Bronchial epithelial cell (primary cell): ENCODE measurements at places on chromosomes 4 and X.

DNA sequence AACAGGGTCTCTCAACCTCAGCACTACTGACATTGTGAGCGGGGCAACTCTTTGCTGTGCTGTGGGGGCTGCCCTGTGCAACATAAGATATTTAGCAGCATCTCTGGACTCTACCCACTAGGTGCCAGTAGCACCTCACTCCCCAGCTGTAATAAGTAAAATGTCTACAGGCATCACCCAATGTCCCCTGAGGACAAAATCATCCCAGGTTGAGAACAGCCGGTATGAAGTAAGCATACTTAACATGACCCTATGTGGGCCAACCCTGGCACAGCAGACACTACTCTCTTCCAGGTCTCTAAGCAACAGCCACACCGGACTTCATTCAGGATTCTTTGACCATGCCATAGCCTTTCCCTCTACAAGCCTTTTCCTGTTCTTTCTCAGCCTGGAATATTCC lies 10.5 kb upstream of the MGST2 start:
- peak; percentile 71 for DNase-seq

DNA sequence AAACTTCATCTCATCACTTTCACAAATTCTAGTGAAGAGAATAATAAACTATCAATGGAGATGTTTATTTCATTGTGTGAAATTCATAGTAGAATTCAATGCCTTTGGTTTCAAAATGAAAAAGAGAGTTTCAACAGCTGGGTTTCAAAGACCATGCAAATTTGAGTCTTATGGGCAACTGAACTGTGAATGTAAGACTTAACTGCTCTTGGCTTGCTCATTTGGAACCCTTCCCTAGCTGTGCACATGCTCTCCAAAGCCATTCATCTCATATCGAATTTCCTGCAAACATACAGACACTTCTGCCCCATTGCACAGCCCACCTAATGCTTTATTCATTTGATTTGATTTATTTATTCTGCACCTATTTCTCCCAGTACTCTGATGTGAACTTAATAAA lies 154.5 kb downstream of the GRXCR1 start:
- DNase-seq: no peak

DNA sequence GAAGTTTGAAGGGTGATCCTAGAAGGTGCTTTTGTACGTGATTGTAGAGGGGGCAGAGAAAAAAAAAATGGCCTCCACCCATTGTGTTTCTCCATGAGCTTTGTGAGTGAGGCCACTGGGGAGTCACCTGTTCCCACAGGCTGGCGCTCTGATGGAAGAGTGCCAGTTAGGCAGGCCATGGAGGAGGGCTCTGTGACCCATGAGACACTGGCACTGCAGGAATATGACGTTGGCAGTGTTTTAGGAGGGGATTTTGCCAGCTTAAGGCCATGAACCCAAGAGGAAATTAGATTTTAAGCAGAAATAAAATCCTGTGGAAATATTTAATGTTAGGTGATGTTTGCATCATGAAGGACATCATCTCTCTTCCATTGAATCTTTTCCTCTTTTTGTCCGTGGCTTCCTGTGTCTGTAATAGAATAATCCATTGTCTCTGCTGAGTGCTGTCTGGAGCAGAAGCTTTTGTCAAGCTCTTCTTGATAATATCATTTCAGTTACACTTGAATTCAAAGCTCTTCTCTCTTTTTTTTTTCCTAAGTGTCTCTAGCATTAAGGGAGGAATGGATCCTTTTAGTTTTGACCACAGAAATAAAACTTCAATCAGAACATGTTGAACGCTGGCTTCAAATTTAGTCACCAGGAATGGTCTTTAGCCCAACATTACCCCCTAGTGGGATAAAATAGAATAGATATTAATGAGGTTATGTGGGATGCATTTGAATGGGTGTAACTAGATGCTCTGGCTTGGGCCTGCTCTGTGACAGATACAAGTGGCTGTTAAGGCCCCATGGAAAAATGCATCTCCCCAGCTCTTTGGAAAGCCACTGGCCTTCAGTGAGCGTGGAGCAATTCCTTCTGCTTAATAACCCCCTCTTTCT lies 41.0 kb upstream of the UCP1 start:
- DNase-seq: peak; percentile 51

GRCh38 chr4:8940792-8941491 lies 69.3 kb upstream of the HMX1 start:
- DNase-seq: no peak

GRCh38 chrX:110741213-110741796 lies 54.3 kb downstream of the CHRDL1 start:
- DNase-seq: peak; percentile 67

DNA sequence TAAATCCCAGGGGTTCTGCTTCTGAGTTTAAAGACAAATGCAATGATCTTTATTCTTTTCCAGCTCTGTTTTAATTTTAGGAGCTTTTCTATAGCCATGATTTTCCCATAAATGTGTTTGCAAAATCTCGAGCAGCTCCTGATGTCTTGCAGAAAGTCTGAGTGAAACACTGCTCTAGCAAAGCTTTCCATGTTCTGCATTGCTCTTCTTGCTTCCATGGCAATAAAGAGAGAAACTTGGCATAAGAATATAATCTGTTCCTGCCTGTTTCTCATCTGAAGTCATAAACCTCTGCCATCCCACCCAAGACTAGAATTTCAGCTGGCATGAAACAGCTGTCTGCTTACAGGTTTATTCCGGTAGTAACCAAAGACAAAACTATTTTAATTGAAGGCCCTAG lies 254.5 kb downstream of the SPRY1 start:
- DNase-seq: no peak

DNA sequence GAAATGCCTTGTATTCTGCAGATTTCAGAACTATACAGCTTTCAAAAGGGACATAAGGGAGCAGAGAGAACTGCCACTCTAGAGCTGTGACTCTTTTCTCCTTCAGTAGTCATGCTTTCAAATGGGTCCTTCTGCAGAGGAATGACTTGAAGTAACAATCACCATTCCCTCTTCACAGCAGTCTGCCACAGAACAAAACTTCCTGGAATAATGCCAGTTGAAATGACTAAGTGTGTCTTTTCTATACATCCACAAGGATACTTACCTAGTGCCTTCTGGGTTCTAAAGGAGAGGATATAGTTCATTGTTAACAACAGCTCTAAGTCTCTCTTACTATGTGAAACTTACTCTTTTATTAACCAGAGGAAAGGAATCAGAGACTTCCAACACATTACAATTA lies 515.4 kb upstream of the ATOH1 start:
- peak; percentile 73 for DNase-seq

GRCh38 chr4:56464581-56464980 lies 2.8 kb upstream of the SRP72 start:
- no peak for DNase-seq

DNA sequence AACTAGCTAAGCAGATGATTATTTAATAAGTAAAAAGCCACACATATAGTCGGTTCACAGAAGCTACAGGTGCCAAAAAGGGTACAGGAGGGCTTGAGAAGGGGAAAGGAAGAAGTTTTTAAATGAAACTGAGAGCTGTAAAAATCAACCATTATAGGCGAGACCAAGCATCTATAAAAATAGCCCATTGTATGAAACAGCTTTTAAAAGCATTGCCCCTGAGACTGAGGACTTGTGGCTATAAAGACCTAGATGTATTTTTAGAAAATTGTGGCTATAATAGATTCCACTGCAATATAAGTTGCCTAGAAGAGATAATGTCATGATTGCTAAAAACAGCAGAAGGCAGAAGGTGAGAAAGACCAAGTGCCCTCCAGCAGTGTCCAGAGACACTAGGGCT lies 15.0 kb upstream of the TTC29 start:
- DNase-seq: no peak

DNA sequence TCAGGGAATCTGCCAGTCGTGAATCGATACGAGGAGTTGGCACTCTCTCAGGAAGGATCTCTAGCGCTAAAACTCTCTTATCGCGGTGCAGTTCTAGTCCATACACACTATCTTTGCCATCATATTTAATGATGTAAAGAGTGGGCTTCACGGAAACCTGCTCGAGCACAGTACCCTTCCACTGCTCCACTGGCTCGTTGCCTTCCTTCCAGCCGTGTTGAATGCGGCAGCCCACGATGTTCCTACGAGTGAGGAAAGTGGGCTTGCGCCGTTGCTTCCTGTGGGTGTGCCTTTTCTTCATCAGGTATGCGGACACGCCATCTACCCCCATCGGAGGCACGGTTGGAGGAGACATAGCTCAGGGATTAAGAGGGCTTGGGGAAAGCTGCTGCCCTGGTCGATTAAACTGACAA lies 661 bp downstream of the SPIN4 start:
- DNase-seq: peak; percentile 30

- no peak for DNase-seq
These were observed 110.8 kb upstream of the SHOX start for GRCh38 chrX:519741-520140.

GRCh38 chr4:165184220-165184619 lies 23.1 kb upstream of the KLHL2 start:
- no peak for DNase-seq

GRCh38 chrX:3119376-3119775 lies 78.1 kb downstream of the ARSF start:
- DNase-seq: peak; percentile 40

DNA sequence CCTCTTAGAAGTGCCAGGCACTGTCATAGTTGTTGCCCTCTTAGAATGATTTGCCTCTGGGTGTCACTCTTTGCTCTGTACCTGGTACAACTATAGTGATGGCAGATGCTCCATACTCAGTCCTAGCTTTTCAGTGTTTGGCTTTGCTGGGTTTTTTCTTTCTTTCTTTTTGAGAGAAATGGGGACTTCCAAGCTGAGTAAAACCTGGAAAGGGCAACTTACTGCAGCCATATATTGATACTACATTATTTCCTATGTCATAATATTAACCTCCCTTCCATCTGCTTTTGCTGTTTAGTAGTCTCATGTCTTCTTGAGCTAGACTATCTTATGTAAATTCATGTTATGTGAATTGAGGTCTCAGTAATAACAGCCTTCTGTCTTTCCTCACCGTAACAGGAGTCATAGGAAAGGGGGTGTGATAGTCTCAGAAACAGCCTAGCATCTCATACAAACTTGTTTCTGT lies 49.0 kb downstream of the NIPAL1 start:
- no peak for DNase-seq

DNA sequence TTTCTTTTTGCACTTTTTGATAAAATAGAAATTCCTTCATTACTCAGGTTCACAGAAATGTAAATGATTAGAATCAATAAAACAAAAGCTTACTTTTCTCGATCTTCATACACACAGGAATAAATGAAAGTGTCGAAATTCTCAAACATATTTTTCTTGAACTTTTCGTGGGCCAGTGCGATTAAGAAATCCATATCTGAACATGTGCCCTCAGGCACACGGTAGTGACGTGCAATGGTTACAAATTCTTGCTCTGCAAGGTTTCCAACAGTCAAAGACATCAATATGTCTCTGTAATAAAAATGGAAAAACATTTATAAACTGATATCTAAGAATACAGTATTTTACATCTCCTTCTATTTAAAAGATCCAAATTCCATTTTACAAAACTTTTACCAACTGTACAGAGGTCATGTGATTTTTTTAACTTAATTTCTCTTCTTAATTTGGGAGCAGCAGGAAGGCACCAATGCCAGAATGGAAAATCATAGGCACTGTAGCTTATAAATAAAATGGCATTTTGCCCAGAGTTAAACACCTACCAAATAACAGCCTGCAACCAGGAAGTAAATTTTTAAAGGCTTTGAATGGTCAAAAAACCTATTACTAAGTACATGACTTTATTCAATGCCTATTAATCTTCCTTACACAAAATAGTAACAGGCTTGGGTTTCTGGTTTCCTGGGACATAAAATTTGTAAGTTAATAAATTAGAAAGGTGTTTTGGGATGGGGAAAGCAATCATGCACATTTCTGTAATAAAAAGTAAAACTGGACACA lies 165.0 kb downstream of the EFHC2 start:
- no peak for DNase-seq

DNA sequence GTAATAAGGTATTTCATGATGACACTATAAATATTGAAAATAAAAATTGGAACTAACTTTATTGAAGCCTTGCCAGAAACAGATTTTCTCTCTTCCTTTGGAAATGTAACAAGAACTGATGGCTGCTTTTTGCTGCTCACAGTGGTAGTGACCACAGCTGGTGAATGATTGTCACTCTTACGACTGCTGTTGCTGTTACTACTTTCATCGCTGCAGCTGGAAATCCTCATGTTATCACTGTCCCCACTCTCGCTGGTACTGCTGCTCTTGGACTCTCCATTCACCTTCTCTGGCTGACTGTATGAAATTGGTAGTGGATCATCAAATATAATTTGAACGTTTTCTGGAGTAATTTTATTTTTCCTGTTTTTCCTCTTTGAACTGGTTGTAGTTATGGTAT lies 28.5 kb upstream of the COX18 start:
- DNase-seq: no peak

GRCh38 chrX:43500996-43501694 lies 155.0 kb upstream of the MAOA start:
- DNase-seq: peak; percentile 31

- DNase-seq: no peak
These were observed 6.9 kb downstream of the SORCS2 start for GRCh38 chr4:7199129-7199725.

DNA sequence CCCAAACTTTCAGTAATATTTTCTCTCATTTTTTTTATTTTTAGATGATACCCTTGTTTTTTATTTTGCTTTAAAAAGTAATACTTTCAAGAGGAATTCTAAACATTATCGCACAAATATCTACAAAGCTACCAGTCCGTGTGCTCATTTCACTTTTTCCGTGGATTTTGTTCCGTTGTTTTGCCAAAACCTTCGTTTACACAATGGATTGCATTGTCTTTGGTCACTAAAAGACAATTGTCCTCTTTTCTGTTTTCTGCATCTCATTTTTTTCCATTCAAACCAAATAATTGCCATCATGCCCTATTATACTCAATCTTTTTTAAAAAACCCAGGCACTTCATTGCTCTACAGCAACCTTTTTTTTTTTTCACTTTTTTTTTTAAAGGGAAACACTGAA lies 214.9 kb downstream of the CXXC4 start:
- DNase-seq: no peak

GRCh38 chr4:31360786-31361185 lies 640.6 kb downstream of the PCDH7 start:
- DNase-seq: peak; percentile 79

GRCh38 chrX:4944767-4945166 lies 1231.3 kb upstream of the PRKX start:
- DNase-seq: no peak

DNA sequence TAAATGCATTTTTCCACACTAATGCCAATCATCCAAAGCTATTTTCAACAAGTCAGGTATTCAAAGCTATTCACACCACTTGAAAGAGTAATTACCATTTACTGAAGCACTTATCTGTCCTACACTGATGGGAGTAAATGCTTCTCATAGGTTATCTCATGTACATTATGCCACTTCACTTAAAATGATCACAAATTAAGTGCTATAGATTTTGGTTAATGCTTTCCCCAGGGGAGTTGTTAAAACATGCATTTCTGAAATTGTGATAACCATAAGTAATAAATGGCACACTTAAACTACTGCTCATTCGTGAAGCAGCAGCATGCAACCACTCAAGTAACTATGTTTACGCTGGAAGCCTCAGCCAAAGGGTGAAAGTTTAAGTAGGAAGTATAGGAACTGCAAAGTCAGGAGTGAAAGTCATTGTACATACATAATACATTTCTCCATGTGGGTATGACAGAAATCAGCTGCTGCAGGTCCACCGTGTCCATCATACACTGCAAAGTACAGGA lies 6.6 kb downstream of the PPM1K start:
- no peak for DNase-seq
